Endothelial cell (in vitro differentiated cells): ENCODE measurements at places on chromosomes 4 and X.

DNA sequence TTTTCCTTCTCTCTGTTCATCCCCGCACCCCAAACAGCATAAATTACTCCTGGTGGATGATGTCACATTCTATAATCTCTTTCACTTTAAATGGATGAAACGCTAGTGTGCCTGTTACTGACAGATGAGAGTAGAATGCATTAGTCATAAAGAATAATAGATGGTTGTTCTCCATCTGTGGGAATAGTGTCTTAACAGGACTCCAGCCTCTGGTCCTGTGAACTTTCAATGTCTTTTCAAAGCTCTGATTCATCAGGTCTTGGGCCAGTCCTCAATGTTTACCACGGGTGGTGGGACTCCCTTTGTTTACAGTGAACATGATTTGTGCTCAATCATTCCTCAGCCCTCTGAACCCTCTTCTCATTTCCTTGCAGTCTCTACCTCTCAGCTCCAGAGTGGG, 182.6 kb downstream of the GABRB1 start:
- DNase-seq = no peak

DNA sequence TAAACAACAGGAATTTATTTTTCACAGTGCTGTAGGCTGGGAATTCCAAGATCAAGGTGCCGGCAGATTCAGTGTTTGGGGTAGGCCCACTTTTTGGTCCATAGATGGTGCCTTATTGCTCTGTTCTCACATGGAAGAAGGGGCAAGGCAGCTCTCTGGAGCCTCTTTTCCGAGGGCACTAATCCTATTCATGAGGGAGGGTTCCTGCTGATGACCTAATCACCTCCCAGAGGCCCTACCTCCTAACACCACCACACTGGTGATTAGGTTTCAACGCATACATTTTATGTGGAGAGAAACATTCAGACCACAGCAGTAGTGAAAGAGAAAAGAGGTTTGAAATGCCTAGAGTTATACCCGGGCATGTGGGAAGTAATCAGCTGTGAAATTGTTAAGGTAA, 1.4 kb upstream of the POLA1 start:
- DNase-seq = no peak

- DNase-seq = no peak
Measured at GRCh38 chr4:40992472-40993295, 221.7 kb downstream of the APBB2 start.

DNA sequence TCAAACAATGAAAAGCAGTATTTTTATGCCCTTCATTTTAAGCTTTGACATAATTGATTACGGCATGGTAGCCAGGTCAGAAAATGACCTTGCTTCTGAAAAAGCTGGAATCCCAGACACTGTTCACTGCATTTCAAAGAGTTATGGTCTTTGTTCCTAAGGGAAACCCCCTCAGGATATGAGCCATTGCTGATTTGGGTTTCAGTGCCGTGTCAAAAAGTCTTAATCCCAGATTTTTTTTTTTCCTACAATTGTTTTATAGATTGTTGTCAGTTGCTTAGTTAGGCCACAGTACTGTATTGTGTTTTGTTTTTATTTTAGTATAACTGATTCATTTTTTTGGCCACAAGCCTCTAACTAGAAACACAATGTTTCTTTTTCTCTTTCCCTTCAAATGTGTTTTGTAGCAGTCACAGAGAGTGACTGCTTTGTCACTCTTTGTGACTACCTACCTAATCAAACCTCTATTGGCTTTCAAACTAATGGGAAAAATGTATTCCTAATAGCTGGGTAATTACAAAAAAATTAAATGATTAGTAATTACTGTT, 10.3 kb downstream of the WDR44 start:
- no peak for DNase-seq

DNA sequence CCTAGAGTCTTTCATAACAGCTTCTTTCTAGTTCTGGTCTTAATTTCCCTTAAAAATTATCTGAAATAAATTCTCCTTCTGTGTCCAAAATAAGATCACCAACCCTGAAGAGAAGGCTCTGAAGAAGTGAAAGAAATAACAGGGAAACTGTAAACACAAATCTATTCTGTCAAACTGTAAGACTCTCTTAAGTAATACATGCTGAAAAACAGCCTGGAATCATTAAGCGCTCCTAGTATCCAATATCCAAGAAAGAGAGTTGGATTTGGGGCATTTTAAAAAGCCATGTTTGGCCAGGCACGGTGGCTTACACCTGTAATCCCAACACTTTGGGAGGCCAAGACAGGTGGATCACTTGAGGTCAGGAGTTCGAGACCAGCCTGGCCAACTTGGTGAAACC, 53.3 kb downstream of the RELL1 start:
- no peak for DNase-seq
